Stimulated activated CD4-positive, alpha-beta T cell treated with anti-CD3 and anti-CD28 coated beads, Interleukin-4, amount 100 ng/mL, for 48 hours (primary cell): ENCODE measurements at places on chromosomes 16 and 17.

DNA sequence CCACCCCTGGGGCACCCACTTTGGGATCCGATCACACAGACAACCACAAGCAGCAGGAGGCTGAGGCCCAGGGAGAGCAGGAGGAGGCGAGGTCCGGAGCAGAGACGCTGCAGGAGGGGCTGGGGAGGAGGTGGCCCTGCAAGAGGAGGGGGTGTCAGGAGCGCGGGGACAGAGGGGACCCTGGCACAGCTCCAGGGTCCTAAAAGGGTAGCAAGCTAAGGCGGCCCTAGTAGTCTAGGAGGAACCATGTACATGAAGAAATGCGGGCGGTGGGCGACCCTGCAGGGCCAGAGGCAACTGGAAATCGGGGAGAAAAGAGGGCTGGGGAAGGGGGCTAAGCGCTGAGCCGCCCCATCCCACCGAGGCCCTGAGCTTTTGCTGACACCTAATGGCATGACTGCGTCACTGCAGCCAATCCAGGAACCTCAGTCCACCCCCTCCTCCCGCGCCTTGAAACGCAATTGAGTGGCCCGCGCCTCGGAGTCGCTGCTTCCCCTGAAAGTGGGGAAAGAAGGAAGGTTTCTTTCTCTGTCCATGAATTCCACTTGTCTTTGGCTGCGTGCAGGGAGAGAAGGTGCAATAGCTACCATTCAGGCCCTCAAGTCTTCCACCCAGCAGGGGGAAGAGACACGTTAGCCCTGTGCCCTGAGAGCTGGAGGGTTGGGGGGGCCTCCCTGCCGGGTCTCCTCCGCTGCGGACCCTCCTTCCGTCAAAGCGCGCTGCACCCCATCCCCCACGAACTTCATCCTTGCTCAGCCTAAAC, 1.8 kb downstream of the ASGR1 start:
- DNase-seq: peak; percentile 46

DNA sequence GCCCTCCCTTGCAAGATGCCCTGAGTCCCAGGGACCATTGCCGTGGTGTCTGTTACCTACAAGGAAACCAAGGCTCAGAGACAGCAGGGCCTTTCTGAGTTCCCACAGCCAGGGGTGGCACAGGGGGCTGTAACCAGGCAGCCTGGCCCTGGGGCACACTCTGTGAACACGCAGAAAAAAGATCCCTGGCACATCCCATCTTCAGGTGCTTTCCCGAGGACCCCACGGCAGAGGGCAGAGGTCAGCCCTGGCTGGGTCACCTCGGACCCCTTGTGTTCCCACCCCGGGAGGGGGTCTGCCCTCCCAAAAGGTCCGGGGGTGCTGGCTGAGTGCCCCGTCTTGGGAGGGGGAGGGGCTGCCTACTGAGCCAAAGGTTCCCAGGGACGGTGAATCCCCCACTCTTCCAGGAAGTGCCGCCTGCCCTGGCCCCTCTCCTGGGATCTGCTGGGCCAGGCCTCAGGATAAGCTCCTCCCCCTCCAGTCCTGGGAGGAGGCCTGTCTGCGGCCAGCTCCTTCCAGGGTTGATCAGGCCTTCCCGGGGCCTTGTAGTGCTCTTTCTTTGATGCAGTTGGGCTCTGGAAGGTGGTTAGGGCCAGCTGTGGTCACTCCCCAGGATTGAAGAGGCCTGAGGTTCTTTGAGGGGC, 8.1 kb downstream of the GLIS2 start:
- no peak for DNase-seq

GRCh38 chr17:5571281-5571680, 13.0 kb downstream of the NLRP1 start:
- no peak for DNase-seq

- DNase-seq: no peak
These were observed 503 bp downstream of the DHX58 start for GRCh38 chr17:42111871-42112551.

- DNase-seq: no peak
These were observed 40.8 kb downstream of the SPOP start for GRCh38 chr17:49637050-49637449.

GRCh38 chr17:77002103-77003045, 134.2 kb downstream of the MGAT5B start:
- no peak for DNase-seq

GRCh38 chr16:11794996-11795886, 1.8 kb downstream of the ZC3H7A start:
- DNase-seq: no peak

DNA sequence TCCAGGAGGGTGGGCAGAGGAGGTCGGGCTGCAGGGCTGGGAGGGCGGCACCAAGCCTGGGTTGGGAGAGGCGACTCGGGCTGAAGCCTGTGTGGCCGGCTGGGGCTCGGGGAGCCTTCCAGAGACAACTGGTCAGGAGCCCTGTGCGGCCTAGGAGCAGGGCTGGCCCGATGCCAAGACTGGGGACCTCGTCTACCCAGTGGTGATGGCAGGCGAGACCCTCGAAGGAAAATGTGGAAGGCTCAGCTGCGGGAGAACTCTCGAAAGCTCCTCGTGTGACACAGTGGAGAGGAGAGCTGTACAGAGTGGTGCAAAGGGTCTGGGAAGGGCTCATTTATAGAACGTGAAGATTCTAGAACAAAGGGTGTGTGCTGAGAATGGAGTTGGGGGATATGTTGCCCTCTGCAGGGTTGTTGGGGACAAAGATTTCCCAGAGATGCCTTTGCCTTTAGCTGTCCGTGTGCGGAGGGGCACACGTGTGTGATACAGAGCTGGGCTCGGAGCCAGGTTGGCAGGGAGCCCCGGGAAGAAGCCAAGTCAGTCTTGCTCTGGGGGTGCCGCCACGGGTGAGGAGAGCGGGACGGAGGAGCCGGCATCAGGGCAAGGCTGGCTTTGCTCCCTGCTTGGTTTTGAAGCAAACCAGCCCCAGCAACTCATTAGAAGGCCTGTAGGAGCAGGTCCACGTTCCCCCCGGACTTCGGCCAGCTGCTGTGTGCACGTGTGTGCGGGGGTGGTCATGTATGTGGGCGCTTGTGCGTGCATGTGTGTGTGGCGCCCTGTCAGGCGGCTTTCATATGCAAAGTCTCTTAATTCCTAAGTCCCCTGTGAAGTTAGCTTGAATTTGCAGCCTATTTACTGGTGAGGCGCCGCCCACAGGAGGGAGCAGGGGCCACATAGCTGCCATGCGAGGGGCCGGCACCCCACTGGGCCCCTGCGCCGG, 132.4 kb upstream of the CHMP6 start:
- no peak for DNase-seq

GRCh38 chr17:5694551-5694950, 110.2 kb upstream of the NLRP1 start:
- no peak for DNase-seq

GRCh38 chr17:41063449-41063848, 2.2 kb downstream of the KRTAP2-4 start:
- DNase-seq: no peak

GRCh38 chr17:14621826-14622614, 321.1 kb downstream of the HS3ST3B1 start:
- no peak for DNase-seq

- DNase-seq: no peak
These were observed 7.4 kb upstream of the TBX4 start for GRCh38 chr17:61444831-61445230.

- DNase-seq: no peak
These were observed at the start of gene KRTAP16-1 for GRCh38 chr17:41308918-41309359. KRTAP16-1 (minus strand) TSS chr17:41309309; CDS start chr17:41309253, 56 bp downstream.

- DNase-seq: no peak
These were observed 26.1 kb downstream of the QPRT start for GRCh38 chr16:29705030-29705429.

DNA sequence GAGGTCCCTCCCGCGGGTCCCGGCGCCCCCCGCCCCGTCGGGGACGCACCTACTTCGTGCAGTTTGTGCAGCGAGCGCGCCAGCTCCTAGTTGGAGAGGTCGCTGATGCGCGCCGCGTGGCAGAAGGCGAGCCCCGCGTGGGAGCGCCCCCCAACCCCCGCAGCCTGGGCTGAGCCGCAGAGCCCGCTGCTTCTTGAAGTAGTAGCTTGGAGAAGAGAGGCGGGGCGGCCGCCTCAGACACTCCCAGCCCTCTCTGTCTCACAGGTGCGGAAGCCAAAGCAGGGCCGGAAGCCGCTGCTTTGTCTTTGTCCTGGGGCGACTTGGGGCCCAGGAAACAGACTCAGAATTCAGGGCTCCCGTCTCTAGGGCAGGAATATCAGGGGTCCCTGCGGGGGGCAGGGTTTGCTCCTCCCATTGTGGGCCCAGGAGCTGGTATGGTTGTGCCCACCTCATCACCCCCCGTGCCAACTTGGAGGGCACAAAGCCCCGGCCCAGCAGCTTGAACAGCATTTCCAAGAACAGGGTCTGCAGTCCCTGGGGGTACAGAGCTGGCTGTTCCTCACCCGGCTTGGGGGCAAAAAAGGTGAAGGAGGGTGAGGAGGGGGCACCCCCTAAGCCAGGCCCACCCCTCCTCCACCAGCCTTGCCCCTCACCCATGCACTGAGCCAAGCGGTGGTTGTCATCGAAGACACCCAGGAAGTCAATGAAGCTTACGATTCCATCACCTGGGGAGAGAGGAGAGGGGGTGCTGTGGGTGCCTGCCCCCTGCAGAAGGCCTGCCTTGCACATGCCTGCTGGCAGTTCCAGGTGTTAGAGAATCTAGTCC, 13.5 kb downstream of the SPATA32 start:
- peak; percentile 69 for DNase-seq

DNA sequence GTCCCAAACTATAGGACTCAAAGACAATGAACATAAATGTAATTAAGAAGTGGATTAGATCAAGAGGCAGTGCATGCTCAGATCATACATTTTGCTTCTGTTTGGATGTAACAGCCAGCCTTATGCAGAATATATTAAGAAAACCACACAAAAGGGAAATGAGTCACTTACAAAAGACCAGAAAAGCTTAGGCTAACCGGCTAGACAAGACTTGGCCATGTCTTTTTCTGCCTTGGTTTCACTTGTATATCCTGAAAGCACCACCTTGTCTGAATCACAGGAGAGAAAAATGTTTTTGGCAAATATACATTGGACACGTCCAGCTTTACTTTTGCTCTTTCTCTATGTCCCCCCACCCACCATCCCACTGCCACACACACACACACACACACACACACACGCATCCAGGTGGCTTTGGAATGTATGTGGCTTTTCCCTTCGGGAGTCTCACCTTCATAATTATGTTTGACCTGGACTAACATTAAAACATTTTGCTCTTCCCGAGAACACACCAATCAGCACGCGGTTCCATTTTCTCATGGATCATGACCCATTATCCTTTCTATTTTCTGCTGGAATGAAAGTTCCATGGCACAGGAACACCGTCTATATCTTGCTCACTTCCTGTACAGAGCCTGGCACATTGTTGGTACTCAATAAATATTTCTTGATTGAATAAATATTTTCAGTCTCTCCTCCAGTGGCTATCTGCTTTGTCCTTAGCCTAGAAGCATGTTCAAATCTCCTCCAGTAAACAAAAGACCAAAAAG, 64.6 kb downstream of the CDK5R1 start:
- no peak for DNase-seq

- DNase-seq: peak; percentile 66
These were observed 2.5 kb downstream of the RNF166 start for GRCh38 chr16:88703486-88704309.

- no peak for DNase-seq
These were observed 8.9 kb upstream of the USP31 start for GRCh38 chr16:23158114-23158513.

DNA sequence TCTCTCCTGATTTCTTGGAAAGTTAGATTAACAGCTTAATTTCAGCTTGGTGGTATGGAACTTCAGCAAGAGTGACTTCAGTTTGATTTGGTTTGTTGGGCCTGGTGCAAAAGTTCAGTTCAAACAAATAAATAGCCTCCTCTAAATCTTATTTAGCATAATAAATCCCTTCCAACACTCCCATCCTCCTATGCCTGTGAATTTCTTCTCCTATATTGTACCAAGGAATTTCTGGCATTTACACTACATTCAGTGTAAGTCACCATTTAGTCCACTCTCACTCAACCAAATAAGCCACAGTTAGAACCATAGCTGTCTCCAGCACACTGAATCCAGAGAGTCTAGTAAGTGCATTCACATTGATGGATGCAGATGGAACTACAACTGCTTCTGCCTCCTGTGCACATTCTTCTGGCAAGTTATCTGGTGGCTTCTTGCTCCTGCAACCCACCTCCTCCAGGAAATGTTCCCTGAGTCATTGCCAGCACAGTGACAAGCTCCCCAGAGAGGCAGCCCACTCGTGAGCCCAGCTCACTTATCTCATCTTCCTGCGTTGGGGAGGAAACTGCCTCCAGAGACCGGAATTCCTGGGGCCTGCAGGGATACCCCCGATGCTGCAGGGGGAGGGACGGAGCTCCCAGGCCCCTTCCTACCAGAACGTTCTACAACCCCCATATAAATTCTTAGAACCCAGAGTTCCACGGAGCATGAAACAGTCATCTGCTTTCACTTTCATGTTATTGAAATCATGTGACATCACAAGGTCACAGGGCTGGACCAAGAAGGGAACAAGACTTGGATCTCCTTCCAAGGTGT, 318.3 kb downstream of the PHKB start:
- DNase-seq: no peak

- no peak for DNase-seq
These were observed 1.5 kb downstream of the NTN1 start for GRCh38 chr17:9022573-9023391.

DNA sequence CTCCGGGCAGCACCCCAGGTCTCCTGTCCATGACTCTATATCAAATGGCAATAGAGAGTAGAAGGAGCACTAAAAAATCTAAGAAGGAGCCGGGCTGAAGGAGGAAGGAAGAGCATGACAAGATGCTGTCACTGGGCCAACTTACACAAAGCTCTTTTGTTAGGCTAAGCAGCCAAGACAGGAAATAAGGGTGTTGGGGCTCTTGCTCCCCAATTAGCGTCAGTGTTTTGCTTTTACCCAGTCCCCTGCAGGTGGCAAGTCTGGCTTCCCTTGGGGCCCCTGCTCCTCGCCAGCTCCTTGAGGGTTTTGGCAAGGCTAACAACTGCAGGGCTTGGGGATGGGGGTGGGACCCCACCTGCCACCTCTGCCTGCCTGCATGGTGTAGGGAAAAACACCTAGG, 120.5 kb downstream of the CCT6B start:
- DNase-seq: no peak

- DNase-seq: no peak
These were observed 7.0 kb downstream of the ZNF843 start for GRCh38 chr16:31435341-31436220.

- DNase-seq: no peak
These were observed 23.6 kb upstream of the ATP5MC1 start for GRCh38 chr17:48868916-48869500.
